Natural killer cell (primary cell): ENCODE measurements at places on chromosomes 7 and 10.

DNA sequence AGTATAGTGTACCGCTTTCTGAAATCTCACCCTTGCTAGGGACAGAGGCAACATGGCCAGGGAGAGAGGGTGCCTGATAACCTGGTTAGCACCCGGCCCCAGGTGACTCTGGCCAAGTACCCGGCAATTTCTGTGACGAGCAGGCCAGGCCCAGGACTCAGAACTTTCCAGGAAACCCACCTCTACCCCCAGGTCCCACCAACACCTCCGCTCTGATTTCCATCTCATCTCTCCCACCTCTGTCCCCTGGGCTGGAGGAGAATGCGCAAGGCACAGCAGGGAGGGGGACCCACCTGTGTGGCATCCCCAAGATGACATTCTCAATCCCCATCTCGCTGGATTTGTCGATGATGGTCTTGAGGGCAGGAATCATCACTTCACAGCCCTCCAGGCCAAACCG is 11.6 kb downstream of the OGDHL start:
- no peak for DNase-seq

GRCh38 chr10:10699427-10699826 is 318.2 kb upstream of the CELF2 start:
- no peak for DNase-seq

DNA sequence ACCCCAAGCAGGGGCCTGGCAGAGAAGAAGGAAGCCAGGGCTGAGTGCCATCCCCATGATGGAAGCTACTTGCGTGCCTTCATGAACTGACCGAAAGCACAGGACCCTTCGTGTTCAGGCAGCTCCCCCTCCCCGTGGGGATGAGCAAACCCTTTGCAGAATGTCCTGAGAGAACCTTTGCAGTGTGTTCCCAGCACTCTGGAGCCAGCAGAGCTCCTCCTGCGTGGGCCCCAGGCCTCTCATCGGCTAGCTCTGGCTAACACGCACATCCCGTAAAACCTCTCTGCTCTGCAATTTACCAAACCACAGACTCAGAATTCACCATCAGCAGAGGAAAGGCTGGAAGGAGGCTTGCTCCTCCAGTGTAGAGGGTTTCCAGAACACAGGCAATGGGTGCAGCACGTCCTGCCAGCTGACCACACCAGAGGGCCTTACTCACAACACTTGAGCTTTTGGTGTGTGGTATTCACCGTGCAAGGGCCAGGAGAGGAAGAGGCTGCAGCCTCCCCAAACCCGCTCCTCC is 3.1 kb downstream of the SH3PXD2A start:
- DNase-seq, result no peak

- DNase-seq, result no peak
Measured at GRCh38 chr10:74055383-74056049, 57.6 kb downstream of the VCL start.

DNA sequence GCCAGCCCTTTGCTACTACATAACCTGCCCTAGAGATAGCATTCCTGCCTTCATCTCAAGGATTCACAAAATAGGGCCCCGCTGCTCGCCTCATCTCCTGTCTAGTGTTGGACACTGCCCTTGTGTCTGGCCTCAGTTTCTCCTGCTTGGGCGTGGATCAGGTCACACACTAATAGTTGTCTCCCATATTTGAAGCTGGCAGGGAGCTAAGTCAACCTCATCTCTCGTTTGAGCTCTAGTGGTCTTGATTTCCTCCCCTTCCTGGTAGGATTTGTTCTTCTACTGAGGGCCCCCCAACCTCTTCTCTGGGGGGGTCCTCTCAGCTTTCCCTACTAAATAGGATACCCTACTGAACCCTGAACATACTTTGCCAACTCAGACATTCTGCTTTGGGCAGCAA is 42.2 kb downstream of the ADCYAP1R1 start:
- no peak for DNase-seq

- DNase-seq, result no peak
Measured at GRCh38 chr10:71201849-71202248, 10.5 kb upstream of the UNC5B start.

- no peak for DNase-seq
Measured at GRCh38 chr10:21364196-21365114, 161.0 kb downstream of the SKIDA1 start.

DNA sequence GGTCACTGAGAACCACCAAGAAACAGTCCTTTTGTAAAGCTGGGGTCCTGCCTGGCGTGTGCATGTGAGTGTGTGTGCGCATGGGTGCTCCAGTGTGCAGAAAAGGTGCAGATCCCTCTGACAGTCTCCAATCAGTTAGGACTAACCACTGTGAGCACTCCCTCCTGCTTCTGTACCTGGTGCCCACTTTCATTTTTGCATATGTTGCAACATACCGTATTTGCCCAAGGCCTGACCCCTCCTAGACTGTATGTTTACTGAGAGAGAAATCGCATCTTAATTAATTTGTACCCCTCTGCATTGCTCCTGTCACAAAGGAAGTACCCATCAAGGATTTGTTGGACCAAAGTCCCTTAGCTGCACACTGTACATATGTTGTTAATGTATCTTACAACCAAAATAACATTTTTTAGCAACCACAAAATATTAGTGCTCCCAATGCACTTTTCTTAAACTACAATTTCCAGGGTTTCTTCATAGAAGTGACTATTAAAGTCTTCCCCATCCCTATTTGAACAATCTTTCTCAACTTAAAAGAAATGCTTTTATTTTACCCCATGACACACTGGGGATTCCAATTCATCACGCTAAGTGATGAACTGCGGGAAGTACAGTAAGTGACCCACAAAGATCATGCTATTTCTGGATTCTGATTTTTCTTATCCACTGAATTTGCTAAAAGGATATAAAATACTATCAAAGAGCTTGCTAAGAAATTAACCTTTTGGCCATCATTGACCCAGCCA is 16.6 kb downstream of the PAXIP1 start:
- no peak for DNase-seq

DNA sequence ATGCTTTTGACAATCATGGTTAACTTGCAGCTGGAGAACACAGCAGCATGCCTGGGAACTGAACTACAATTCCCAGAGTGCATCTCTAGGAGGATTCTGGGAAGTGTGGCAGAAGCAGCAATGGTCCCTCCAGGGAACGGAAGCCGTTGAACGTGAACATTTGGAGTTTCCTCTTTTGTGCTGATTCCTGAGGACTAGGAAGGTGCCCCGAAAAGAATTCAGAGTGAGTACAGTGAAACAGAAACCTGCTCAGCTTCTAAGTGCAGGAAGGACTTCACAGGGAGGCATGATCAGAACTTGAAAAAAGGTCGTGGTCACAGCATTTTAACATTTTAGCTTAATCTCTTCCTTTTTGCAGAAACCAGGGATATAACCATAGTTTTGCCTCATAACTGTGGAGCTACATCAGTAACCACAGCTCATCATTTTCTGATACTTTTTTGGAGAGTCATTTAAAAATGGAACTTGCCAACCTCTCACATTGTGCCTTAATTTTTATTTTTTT is at the start of gene NUDT13:
TSS of gene NUDT13 (plus strand) at position 111 of the 505 bp plus-strand sequence. CDS start 3,911 bp downstream, outside the sequence.
- DNase-seq, result peak; percentile 79
